Activated naive CD8-positive, alpha-beta T cell treated with anti-CD3 and anti-CD28 coated beads for 36 hours (primary cell): ENCODE measurements at places on chromosomes 13 and 19. TPM values are rescaled to one million over a fixed set of nuclear protein-coding genes. Genes with fewer than 3 reads are reported as not detected.

The ATP8A2 gene
- 1.6 TPM for total RNA-seq

DNA sequence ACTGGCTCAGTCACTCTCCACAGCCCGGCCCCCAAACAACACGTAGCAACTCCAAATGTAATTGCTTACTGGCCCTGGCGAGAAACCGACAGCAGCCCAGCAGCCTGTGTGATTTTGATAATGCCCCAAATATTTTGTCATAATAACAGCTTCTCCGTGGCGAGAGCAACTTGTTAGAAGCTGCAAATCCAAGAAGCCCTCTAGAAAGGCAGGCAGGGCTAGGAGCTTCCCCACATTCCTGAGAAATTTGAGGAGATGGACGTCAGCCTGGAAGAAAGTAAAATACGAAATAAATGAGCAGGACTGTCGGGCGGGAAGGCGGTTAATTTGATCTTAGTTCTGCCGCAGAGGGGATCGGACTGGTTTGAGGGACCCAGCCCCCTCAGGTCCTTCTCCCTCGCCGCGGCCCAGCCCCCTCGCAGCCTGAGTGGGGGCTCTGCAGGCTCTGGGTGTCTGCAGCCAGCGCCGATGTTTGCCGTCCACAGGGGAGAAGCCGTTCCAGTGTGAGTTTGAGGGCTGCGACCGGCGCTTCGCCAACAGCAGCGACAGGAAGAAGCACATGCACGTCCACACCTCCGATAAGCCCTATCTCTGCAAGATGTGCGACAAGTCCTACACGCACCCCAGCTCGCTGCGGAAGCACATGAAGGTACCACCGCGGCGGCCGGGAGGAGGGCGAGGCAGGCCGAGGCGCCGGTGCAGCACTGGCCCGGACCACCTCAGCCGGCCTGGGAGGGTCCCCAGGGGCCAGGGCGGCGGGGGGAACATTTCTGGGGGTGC lies 3.1 kb downstream of the ZIC2 start:
- no peak for DNase-seq
- peaks cover 22% of the 10 kb centered on the region for H3K4me1 ChIP-seq

- no peak for DNase-seq
- no peak overlapping the region for H3K27ac ChIP-seq
- peaks cover 7% of the 10 kb centered on the region for H3K4me1 ChIP-seq
- no peaks in the 10 kb centered on the region for H3K36me3 ChIP-seq
These were observed 210.0 kb downstream of the IRS2 start for GRCh38 chr13:109576331-109576813.

- no peaks in the 10 kb centered on the region for H3K36me3 ChIP-seq
- no peaks in the 10 kb centered on the region for H3K4me1 ChIP-seq
- DNase-seq = no peak
These were observed 472.8 kb upstream of the SLITRK5 start for GRCh38 chr13:87198371-87198770.

The ELANE gene
- total RNA-seq = not detected
